ENCODE measurements at places on chromosomes 7 and 10. TPM values are rescaled to one million over a fixed set of nuclear protein-coding genes. Genes with fewer than 3 reads are reported as not detected.

CTBP2 gene
- polyA plus RNA-seq, result 41.4 TPM

OGDHL gene
- polyA plus RNA-seq, result 0.26 TPM

GPR37 gene
- 41.0 TPM for polyA plus RNA-seq

PROSER2 gene
- polyA plus RNA-seq, result 5.5 TPM

GIMAP6 gene
- polyA plus RNA-seq, result 15.3 TPM

ACSM6 gene
- polyA plus RNA-seq, result not detected

CUBN gene
- polyA plus RNA-seq, result 3.3 TPM

SFRP4 gene
- polyA plus RNA-seq, result 7.8 TPM

MRLN gene
- polyA plus RNA-seq, result 172 TPM

NSUN6 gene
- 17.8 TPM for polyA plus RNA-seq
